ENCODE measurements at places on chromosomes 16 and 17. TPM values are rescaled to one million over a fixed set of nuclear protein-coding genes. Genes with fewer than 3 reads are reported as not detected.

SLC4A1 gene
- not detected for total RNA-seq

CBX4 gene
- total RNA-seq, result 53.8 TPM

CDRT15 gene
- total RNA-seq, result not detected

OR3A3 gene
- total RNA-seq, result not detected

NOXO1 gene
- 1.8 TPM for total RNA-seq

MPHOSPH6 gene
- total RNA-seq, result 25.0 TPM

BAIAP3 gene
- 27.4 TPM for total RNA-seq

KRT222 gene
- total RNA-seq, result not detected

CHP2 gene
- not detected for total RNA-seq

ETV4 gene
- 1.6 TPM for total RNA-seq

WFIKKN2 gene
- not detected for total RNA-seq

DOC2A gene
- not detected for total RNA-seq

GPR179 gene
- 0.06 TPM for total RNA-seq

KRT40 gene
- total RNA-seq, result not detected

HOXB7 gene
- total RNA-seq, result 0.80 TPM

TMED6 gene
- 2.1 TPM for total RNA-seq

HP gene
- total RNA-seq, result not detected

TNS4 gene
- 9.7 TPM for total RNA-seq

TBC1D3C gene
- 5.0 TPM for total RNA-seq

SLC38A8 gene
- total RNA-seq, result not detected

NTN1 gene
- 0.09 TPM for total RNA-seq

HASPIN gene
- 17.5 TPM for total RNA-seq

CCL4 gene
- total RNA-seq, result 12.2 TPM

NLRC3 gene
- total RNA-seq, result 95.9 TPM

TP53TG3C gene
- total RNA-seq, result not detected

GRAPL gene
- 18.4 TPM for total RNA-seq

MEFV gene
- 0.23 TPM for total RNA-seq

KCNH4 gene
- total RNA-seq, result not detected

C17orf100 gene
- total RNA-seq, result 2.0 TPM

TANC2 gene
- total RNA-seq, result 22.2 TPM

CCL5 gene
- total RNA-seq, result 782 TPM

TUBB3 gene
- total RNA-seq, result 0.86 TPM

TMEM98 gene
- total RNA-seq, result not detected

HOXB3 gene
- 10.5 TPM for total RNA-seq

CRYM gene
- total RNA-seq, result not detected

PDIA2 gene
- not detected for total RNA-seq

All from activated naive CD8-positive, alpha-beta T cell treated with anti-CD3 and anti-CD28 coated beads, Interleukin-2, amount 10 ng/mL, durations not matched to agents 7 days and 5 days (primary cell).